ENCODE measurements at places on chromosomes 2 and 18. TPM values are rescaled to one million over a fixed set of nuclear protein-coding genes. Genes with fewer than 3 reads are reported as not detected.

The EMILIN1 gene
- 151 TPM for total RNA-seq

The ABCG8 gene
- total RNA-seq: not detected

The RAB31 gene
- 135 TPM for total RNA-seq

The ADRA2B gene
- total RNA-seq: 0.20 TPM

The MBOAT2 gene
- 32.9 TPM for total RNA-seq

The SIX2 gene
- 0.29 TPM for total RNA-seq

The FOXI3 gene
- not detected for total RNA-seq

The GPR45 gene
- total RNA-seq: not detected

The MATN3 gene
- total RNA-seq: 9.1 TPM

The LINC00305 gene
- total RNA-seq: not detected

The FBXO41 gene
- total RNA-seq: 2.4 TPM

Data from left lung (tissue), 14 donors.